ENCODE measurements at places on chromosomes 2 and 18.

DNA sequence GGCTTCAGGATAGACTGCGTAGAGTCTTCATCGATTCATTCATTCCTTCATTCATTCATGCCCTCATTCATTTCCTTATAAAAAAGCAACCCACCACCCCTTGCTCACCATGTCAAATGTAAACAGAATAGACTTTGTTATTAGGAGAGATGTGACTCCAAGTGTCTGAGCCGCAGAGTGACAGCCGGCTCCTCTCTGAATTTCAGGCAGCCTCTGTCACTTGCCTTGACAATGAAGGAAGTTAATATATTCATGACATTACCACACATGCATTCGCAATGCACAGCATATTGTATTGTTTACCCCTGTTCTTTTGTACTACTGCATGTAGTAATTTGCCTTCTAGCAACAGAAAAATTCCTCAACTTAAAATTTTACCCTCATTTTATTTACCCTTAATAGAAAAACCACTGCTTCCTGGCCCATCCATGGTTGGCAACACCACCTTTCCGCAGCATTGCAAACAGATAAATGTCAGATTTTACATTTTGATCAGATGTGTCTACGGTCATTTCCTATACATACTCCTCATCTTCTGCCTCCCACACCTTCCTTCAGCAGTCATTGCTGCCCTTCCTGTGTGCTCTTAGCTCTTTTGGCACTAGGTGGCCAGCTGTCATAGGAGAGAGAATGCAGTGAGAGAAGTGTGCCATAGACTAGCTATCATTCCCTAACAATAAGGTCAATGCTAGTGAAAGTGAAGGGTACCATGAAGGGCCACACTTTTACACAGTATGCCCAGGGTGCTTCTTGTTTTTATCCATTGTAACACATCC, 1090.8 kb downstream of the BCL11A start:
- DNase-seq, result no peak

DNA sequence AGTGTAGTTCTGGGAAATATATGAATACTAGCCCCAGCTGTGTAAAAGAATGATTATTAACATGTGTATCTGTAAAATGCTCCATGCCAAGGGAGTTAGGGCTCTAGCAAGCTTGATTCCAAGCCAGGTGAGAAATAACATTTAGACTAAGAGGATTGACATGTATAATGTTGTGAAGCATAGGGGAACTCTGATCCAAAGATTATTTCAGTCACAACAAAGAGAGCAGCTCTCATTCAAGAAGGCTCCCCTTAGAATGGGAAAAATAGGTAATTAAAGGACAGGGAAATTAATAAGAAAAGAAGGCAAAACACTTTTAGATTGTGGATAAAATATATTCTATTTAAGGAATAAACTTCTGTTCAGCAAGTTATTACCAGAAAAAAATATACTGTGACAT, 347.3 kb upstream of the CDH7 start:
- DNase-seq, result no peak

DNA sequence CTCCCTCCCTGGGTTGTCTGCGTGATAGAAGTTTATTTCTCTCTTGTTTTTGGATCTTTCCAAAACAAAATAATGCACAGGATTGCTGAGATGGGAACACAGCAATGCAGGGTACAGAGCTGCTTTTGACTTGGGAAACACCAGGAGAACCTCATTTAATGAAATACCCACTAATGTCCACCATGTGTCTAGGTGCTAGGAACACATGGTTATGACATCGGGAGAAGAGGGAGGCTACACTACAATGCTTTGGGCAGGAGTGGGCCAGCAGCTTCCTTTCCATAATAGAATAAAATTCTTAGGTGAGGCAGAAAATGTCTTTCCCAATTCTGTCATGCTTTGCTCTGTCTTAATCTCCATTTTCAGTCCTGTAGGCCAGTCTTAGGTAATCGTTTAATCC, 29.2 kb upstream of the KCNF1 start:
- no peak for DNase-seq

GRCh38 chr18:55286257-55286825, 301.7 kb downstream of the TCF4 start:
- DNase-seq, result no peak

Measured in CD4-positive, alpha-beta T cell treated with Interleukin-15 for 4 hours (primary cell).